ENCODE measurements at places on chromosomes 4 and X.

DNA sequence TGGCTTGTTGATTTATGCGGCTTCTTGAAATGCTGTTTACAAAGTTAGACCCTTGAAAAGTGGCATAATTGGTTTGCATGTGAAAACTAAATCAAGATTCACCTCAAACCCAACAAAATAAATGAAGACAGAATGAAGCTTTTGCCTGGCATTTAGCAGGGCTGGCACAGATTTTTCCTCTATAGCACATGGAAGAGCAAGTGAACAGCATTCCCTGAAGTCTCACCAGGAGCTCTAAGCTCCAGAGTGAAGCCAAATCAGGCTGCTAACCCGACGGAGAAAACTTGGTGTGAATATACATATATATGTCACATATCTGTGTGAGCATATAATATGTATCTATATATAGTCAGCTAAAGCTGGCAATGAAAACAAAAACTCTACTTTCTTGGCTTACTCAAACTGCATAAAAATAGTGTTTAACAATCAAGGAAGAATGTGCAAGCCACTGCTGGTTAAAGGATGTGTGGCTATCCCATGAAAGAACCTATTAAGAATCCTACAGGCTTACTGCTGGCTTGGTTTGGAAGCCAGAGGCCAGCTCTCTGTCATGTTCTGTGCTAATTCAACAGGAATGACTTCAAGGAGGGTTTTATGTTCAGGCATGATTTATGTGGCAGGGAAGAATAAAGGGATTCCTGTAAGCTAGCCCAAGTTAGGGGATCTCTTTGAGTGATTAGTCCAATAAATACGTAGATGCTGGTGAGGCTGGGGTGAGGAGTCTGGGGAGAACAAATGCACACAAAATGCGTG is 69.9 kb downstream of the MFAP3L start:
- DNase-seq: no peak

GRCh38 chrX:39767446-39767845 is 330.3 kb downstream of the BCOR start:
- no peak for DNase-seq

- no peak for DNase-seq
Observed at GRCh38 chr4:2434420-2434819, 15.7 kb downstream of the CFAP99 start.

- DNase-seq: no peak
Observed at GRCh38 chr4:1206299-1207156, 34.1 kb upstream of the SPON2 start.

DNA sequence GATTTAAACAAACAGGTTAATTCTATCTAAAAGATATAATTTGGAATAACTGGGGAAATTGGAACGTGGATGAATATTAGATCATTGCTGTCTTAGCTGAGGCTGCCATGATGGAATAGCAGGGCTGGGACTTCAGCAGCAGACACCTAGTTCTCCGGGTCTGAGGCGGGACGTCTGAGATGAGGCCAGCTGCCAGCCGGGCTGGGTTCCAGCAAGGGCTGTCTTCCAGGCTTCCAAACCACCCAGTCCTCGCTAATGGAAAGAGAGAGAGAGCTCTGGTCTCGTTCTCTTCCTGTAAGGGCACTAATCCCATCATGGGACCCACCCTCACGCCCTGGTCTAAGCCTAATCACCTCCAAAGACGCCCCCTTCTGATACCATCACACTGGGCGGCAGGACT is 85.7 kb downstream of the ADRA2C start:
- no peak for DNase-seq

GRCh38 chrX:40684092-40684491 is 36.7 kb upstream of the CXorf38 start:
- no peak for DNase-seq

- DNase-seq: no peak
Observed at GRCh38 chr4:78763251-78763650, 12.9 kb upstream of the BMP2K start.

DNA sequence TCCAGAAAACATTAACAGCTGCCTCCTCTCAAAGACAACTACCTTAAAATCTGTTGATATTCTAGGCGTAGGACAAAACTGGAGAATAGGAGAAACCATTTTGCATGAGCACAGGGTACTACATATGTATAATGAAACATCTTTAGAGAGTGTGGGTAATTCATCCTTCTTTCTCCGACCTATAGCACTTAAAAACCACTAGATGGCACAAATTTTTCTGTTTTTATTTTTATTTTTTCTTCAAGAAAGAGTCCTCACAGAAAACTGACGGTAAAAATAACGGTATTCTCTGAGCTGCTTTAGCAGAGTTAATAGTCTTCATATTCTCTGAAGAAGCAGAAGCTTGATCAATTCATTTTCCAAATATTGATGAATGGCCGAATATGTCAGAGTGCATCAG is 14.6 kb downstream of the SMIM31 start:
- no peak for DNase-seq

DNA sequence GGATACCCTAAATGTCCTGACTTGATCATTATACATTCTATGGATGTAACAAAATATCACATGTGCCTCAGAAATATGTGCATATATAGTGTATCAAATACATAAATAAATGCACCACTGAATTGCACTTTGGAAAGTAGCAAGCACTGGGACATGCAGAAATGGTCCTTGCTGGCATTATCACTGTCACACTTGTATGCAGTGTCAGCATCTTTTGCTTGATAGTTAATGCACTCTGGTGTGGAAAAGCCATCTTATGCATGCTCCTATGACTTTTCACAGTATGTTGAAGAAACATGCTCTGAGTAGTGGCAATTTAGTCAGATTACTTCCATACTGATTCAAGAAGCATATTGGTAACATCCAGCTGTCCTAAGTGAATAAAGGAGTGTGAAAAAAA is 27.5 kb upstream of the REPS2 start:
- DNase-seq: no peak

GRCh38 chrX:3748052-3748559 is 34.7 kb upstream of the PRKX start:
- no peak for DNase-seq

DNA sequence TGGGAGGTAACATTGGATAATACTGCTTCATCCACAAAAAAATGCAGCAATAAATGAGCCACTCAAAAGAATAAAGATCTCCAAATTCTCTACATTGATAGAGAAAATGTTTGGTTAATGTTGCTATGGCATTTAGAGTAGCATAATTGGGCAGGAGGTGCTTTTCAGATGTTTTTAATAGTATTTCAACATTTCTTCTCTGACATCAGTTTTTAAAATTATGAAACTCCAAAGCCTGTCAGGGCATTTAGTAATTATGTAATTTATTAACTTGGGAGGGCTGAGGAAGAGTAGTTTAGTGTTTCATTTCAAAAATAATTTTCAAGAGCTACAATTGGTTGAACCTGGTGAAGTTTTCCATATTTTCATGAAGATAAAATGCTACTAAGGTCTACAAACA is 211.3 kb upstream of the INTU start:
- no peak for DNase-seq

- DNase-seq: no peak
Observed at GRCh38 chr4:48575964-48576363, 85.9 kb downstream of the ZAR1 start.

GRCh38 chr4:134787315-134787714 is 585.7 kb upstream of the PABPC4L start:
- DNase-seq: no peak

DNA sequence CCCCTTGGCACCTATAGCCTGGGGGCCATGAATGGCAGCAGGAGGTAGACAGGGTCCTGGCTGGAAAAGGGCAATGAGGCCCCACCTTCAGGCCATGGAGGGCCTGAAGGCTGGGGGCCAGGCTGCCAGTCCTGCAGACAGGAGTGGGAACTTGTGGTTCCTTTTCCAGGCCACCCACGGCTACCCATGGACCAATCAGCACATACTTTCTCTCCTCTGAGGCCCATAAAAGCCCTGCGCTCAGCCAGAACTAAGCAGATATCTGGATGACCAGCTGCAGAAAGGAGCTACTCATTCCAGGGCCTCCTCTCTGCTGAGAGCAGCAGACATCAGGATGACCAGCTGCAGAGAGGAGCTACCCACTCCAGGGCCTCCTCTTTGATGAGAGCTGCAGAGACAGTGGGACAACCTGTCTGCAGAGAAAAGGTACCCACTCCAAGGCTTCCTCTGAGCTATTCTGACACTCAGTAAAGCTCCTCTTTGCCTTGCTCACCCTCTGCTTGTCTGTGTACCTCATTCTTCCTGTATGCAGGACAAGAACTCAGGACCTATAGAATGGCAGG is 67.2 kb downstream of the NAA11 start:
- no peak for DNase-seq

DNA sequence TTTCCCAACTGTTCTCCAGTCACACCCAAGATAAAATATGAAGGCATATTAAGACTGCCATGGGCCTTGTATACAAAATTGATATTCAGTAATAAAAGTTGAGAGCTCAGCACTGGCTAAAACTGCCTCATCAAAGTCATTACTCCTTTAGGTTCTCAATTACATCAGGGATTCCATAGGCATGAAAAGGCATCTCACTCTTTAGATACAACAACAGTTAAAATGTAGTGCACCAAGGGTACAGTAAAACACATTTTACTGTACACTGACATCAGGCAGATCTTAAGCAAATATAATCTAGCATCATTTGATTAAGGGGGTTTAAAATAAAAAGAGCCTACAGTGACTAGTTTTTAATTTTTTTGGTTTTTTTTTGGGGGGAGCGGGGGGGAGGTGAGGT is 107.7 kb downstream of the PPP3CA start:
- no peak for DNase-seq

- DNase-seq: no peak
Observed at GRCh38 chr4:185201977-185202962, 1.5 kb downstream of the CFAP97 start.

DNA sequence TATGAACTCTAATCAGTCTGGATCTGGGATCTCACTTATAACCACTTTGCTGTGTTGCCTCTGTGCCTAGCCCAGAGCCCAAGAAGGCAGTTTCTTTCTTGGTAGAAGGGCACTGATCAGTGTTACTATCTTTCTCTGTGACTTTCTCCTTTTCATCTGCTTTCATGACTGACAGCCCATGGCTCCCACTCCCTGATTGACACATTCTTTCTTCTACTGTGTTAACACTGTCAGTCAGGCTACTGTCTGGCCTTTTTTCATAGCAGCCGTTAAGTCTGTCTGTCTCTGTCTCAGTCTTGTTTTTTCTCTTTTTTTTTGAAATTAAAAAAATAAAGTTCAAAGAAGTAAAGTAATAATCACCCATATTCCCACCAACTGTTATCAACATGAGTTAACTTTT is 210.6 kb downstream of the GPC3 start:
- no peak for DNase-seq

DNA sequence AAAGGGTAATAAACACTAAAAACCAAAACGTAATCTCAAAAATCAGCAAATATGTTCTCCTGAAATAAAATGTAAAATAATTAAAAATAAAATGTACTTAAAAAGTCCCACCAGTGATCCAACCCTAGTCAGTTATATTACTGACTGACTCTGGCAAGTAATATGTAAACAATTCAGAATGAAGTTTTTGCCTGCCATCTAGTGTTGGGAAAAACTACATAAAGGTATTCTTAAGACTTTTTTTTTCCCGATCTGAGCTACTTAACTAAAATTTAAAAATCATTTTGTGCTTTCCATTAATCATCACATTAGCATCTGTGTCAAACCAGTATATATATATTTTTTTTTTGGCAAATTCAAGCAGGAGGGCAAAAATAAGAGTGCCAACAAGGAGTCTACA is 24.0 kb downstream of the RCHY1 start:
- no peak for DNase-seq

DNA sequence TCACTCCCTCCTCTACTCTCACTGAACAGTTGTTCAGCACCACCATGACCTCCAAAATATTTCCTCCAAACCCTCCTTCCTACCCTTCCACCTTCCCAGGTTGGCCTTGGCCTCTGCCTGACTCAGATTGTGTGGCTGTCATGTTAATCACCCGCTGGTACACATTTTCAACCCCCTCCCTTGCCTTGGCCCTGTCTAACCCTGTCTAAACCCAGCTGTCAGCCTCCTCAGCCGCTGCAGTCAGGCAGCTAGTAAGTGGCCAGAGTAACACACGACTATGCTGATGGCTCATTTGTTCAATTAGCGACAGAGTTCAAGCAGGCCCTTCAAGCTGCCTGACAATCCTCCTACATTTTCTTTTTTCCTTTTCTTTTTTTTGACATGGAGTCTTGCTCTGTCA is 18.0 kb downstream of the ING2 start:
- DNase-seq: no peak

DNA sequence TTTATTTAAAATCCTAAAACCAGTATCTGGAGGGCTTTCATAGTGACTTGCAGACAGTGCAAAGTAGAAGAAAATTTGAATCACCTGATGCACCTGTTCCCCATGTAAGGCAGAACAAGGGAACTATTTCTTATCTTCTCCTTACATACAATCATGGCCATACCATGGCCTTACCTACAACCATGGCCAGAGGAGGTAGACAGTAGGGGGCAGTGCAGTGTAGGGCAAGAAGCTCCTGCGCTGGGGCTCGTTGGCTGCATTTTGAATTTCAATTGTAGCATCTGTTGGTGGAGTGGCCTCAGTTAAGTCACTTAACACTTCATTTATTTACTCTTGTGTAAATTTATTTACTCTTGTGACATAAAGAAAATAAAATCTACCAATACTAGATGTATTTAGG is 33.0 kb downstream of the GALNTL6 start:
- no peak for DNase-seq

DNA sequence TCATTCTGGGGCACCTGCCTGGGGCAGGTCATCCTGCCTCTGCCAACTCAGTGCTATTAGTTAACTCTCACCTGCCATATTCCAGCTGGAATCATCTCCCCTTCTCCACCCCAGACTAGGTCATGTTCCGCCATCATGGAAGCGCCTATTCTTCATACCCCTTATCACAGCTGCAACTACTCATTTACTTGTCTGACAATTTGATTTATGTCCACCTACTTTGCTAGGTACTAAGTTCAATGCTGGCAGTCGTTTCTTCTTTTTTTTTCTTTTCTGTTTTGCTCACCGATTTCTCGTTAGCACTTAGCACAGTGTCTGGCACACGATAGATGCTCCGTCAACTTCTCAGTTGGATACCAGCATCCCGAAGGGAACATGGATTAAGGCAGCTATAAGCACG is 1.1 kb upstream of the FMR1 start:
- DNase-seq: no peak

DNA sequence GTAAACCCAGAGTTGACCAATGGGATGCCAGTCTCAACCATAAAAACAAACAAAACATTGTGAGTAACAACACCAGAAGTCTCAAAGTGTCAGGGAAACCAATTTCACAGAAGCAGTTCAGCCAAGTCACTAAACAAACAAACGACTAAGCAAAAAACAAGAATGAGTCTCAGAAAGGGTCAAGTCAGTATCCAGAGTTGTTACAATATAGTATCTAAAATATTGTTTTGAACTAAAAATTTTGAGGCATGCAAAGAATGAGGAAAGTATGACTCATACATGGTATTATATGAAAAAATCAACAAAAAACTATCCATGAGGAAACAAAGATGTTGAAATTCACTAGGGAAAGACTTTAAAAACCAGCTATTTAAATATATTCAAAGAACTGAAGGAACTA is 70.6 kb downstream of the AR start:
- no peak for DNase-seq

DNA sequence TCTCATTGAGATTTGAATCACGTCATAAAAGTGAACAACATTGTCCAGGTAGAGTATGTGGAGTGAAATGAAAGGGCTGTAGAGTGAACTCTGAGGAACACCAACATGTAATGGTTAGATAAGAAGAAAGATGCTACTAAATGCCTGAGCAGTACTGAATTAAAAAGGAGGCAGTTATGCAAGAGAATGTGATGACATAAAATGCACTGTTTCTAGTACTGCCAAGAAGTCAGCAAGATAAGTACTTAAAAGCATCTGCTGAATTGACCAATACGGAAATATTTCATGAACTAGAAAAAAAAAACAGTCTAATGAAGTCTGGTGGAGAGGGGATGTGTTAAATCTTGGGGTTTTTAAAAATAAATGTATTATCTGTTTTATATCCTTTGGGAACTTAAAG is 583.8 kb upstream of the GALNT7 start:
- DNase-seq: no peak

All from stimulated activated effector memory CD8-positive, alpha-beta T cell treated with anti-CD3 and anti-CD28 coated beads, Interleukin-12 subunit alpha, Interleukin-12 subunit beta, amount 100 ng/mL, for 72 hours (primary cell).